Neural crest cell (in vitro differentiated cells): ENCODE measurements at places on chromosomes 1 and 21.

DNA sequence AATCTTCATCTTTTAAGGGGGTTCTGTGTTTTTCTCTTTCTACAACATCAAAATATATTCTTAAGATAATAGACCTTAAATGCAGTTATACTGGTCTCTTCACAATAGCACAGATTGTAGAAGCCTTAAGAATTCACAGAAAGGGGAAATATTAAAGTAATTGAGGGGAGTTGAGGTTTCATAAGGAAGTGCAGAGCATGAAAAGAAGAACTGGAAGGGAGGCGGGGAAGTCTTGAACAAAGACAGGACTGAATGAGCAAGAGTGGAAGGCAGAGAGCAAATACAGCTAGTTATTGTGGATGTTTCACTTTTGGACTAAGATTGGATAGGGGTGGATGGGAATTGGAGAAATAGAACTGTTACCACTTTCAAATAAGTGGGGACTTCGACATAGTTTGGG, 67.7 kb downstream of the PTGER3 start:
- no peak for DNase-seq

- no peak for DNase-seq
Measured at GRCh38 chr1:65180977-65181376, 33.0 kb downstream of the AK4 start.

DNA sequence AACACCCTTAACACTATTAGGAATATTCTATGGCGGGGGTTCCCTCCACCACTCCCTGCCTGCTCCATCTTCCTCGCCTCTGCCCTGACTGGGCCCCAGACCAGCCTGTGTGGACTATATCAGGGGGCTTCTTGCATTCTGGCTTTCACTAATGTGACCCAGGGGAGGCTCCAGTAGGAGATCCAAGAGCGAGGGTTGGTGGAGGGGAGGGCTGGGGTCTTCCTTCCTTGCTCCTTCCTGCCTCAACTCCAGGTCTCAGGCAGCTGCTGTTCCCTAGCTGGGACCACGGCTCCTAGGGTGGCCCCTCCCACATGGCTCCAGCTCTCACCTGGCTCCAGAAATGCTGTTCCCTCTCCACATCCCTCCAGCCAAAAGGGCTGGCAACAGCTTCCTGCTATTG, 257.4 kb downstream of the MATN1 start:
- DNase-seq: no peak

GRCh38 chr1:150683914-150684313, 13.0 kb downstream of the GOLPH3L start:
- DNase-seq: no peak

- DNase-seq: peak; percentile 51
Measured at GRCh38 chr1:223845037-223845809, 524 bp downstream of the TP53BP2 start.

- no peak for DNase-seq
Measured at GRCh38 chr1:54887665-54888071, 673 bp upstream of the DHCR24 start.

DNA sequence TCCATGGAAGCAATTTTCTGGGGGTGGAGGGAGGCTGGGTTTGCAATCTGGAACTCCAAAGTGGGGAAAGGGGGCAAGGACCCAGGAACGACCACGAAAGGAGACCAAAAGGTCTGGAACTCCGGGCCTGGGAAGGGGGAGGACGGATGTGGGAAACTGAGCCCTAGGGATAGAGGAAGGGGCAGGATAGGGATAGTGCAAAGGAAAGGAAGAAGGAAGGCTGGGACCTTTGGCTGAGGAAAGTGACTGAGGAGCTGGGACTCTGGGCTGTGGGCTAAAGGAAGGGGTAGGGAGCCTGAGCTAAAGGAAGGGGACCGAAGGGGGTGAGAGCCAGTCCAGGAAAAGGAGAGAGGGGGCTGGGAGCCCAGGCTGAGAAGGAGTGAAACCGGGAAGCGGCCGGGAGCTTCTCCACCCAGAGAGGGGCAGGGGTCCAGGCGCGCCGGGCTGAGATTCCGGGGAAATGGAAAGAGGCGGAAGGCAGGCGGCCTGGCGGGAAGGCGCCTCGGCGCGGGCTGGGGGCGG, 395 bp downstream of the SLC9A1 start:
- no peak for DNase-seq

GRCh38 chr1:247385283-247385682, 30.7 kb upstream of the NLRP3 start:
- no peak for DNase-seq

DNA sequence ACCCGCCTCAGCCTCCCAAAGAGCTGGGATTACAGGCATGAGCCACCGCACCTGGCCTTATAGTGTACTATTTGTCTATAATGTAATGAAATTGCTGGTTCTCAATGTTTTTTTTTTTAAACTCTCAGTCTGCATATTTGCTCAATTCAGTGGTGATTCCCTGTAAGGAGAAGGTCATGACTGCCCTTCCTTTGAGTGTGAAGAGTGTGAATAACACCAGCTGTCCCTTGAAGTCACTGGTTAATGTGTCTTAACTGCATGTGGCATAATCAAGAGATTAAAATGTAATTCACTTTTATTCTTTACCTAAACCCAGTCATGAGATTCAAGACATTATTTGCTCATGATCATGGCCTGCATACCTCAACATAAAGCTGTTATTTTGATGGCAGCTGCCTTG, 30.5 kb downstream of the MTF2 start:
- no peak for DNase-seq

- DNase-seq: no peak
Measured at GRCh38 chr1:24955161-24955560, 25.1 kb upstream of the RUNX3 start.

DNA sequence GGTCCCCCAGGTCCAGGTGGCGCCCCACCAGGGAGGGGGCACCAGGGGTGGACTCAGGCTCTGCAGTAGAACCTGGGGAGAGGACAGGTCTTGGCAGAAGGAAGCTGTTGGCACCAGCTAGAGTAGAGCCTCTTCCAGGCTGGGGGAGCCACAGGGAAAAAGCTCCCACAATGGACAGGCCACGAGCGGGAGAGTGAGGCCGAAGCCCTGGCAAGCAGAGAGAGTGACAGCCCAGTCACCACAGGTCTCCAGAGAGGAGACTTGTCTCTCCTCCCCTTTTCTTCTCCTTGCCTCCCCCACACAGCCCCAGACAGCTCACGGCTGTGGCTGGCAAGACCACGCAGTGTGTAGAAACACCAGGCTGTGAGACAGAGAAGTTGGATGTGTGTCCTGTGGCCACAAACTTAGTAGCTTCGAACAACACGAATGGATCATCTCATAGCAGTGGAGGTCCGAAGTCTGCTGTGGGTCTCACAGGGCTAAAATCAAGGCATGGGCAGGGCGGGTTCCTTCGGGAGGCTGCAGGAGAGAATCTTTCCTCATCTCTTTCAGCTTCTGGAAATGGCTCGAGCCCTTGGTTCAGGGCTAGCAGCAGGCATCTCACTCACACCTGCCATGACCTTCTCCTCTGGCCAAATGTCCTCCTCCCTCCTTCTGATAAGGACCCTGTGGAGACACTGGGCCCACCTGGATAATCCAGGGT, 3.3 kb downstream of the KRTAP12-4 start:
- no peak for DNase-seq

- DNase-seq: no peak
Measured at GRCh38 chr1:236457775-236458174, 63.7 kb downstream of the EDARADD start.

GRCh38 chr1:169484683-169485430, 887 bp downstream of the SLC19A2 start:
- no peak for DNase-seq

DNA sequence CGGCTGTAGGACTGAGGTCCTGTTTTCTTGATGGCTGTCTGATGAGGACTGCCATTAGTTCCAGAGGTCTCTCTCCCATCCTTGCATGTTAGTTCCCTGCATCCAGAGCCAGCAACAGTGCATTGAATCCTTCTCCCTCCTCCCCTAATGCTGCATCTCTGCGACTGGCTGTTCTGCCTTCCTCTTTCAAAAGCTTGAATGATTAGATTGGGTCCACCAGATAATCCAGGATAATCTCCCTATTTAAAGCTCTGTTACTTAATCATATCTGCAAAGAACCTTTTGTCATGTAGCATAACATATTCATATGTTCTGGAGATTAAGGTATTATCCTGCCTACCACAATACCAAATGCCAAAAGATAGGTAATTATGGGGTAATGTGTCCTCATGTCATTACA, 377.5 kb downstream of the GPATCH2 start:
- DNase-seq: no peak

DNA sequence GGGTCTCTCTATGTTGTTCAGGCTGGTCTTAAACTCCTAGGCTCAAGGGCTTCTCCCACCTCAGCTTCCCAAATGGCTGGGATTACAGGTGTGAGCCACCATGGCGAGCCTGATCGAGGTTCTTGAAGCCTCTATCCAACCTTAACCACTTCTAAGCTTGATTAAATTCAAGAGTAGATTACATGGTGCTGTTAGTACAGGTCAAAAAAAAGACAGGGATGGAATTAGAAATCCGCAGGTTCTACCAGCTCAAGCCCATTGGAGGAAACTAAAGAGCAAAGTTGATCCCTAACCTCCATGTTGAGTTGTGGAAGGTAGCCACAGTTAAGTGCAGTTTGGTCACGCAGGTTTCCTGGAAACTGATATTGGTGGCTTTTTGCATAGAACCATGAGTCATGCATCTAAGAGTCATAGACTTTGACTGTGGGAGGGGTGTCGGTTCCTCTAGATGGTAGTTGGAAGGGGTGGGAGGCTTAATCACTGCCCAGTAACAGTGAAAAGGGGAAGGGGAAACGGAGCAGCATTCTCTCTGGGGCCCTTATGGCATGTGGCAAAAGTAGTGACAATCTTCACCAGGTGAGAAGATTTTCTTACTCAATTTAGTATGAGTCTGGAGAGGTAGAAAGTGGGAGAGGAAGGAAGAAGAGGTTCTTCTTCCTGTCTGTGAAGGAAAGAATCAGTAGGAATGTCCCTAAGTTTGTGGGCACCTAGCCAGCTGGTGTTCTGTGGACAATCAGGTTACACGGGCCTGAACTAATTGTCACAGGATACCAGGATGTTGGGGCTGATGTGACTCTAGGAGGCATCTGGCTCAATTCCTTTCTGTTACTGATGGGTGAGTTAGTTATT, 7.0 kb downstream of the CD53 start:
- no peak for DNase-seq

DNA sequence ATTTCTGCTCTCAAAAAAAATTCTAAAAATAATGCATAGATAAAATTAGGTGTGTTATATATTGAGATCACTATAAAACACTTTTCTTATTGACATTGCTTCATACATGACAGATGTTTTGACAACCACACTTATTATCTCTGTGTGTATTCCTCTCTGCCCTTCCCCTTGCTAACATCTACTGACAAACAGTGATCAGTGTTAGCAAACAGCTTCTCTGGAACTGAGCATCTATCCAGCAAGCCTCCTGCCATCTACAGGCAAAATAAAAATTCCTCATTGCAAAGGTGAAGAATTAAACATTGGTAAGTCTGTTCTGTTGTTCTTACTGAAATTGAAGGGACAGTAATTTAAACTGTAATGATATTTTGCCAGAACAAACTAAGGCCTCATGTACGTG, 2153.9 kb downstream of the NCAM2 start:
- DNase-seq: no peak

DNA sequence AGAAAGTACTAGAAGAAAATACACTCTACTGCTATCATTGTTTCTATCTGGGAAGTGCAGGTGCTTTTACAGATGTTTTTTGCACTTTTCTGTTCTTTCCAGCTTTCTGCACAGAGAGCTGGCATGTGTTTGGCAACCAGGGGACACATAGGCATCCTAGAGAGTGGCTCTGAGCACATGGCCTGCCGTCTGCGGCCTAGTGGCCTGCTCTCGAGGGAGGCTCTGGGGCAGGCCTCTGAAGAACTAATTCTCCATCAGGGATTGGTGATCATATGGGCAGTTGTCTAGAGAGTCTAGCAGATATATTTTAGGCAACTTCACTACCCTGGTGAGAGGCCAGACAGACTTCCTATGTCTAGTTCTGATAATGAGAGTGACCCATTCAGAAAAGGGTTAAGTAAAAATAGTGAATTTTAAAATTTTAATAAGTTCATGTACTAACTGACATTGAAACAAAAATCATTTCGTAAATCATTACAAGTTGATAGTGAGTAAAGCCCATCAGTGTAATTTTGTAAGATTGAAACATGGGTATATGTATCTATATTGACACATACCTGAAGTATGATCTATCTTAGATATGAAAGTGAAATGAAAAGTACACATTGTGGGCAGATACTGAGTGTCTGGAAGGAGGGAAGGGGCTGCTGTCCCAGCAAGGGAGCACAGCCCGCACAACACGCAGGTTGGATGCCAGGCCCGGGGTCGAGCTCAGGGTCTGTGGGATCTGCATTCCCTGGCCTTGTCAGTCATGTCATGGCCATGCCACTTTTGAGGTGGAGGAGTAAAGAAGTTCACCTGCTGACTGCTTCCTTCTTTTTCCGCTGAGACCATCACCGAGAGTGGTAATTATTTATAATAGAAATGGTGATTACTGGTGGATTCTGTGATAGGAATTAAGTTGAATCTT, 79.8 kb downstream of the PCBP3 start:
- DNase-seq: no peak

- DNase-seq: no peak
Measured at GRCh38 chr1:229567109-229567868, 8.8 kb upstream of the ABCB10 start.

DNA sequence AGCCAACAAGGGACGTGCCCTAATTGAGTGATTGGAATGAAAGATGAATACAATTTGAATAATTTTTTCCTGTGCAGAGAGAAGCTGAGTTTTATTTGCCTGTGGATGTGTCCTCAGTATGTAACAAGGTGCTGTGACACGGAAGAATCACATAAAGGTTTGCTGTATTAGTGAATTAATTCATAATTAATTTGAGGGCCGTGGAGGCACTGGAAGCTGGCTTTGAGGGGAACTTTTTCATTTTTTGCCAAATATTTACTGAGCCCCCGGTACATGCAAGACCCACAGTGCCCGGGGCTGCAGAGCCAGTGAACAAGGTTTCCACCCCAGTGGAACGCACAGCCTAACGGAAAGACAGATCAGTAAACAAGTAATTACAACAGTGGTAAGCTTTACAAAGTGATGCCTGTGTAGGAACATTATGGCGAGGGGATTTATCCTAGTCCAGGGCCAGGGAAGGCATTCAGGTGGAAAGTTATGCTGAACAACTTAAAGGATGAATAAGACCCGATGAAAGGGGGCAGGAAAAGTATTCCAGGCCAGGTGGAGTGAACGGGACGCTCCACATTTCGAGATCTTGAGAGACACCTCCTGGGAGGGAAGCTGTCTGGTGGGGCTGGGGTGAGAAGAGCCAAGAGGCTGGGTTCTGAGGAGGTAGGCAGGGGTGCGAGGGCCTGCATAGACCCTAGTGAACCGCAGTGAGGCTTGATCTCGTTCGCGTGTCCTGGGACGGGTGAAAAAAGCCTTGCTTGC, 773 bp upstream of the RCC2 start:
- DNase-seq: no peak
